ENCODE measurements at places on chromosomes 4 and X.
A peak's percentile ranks its signal among the peaks of the same experiment; 100 is the strongest.

GRCh38 chrX:38305971-38306370, 21.3 kb downstream of the RPGR start:
- no peak for DNase-seq

DNA sequence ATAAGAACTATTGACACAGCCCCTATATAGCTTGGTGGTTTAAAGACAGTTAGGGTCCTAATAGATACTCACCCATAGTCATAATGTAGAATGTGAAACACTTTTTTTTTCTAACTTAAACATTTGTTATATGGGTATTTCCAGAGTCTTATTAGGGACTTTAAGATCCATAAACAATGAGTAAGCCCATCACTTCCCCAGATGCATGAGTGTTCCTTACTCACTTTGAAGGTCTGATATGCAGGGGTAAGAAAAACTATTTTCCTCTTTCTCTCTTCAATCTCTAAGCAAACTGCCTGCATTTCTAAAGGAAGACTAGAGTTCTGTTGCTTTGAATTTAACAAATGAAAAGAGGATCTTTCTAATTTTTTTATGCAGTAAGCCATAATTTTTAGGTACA, 443.6 kb upstream of the PITX2 start:
- no peak for DNase-seq

GRCh38 chr4:184196730-184197385, 20.8 kb downstream of the ENPP6 start:
- DNase-seq, result no peak

DNA sequence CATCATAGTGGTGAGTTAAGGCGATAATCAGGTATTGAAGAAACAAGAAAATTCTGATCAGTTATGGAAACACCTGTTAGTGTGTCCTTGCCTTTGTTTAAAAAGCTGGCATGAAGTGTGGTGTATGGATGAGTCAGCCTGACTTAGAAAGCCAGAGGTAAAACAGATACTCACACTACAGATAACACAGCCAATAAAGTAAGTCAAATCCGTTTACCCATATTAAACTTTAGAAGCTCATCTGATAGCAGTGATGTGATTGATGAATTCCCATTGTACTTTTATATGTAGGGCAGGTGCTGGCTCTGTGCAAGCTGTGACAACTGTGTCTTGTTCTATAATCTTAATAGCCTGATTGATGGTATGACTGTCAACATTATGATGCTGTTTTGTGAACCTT, 1392.7 kb upstream of the IGFBP7 start:
- no peak for DNase-seq

DNA sequence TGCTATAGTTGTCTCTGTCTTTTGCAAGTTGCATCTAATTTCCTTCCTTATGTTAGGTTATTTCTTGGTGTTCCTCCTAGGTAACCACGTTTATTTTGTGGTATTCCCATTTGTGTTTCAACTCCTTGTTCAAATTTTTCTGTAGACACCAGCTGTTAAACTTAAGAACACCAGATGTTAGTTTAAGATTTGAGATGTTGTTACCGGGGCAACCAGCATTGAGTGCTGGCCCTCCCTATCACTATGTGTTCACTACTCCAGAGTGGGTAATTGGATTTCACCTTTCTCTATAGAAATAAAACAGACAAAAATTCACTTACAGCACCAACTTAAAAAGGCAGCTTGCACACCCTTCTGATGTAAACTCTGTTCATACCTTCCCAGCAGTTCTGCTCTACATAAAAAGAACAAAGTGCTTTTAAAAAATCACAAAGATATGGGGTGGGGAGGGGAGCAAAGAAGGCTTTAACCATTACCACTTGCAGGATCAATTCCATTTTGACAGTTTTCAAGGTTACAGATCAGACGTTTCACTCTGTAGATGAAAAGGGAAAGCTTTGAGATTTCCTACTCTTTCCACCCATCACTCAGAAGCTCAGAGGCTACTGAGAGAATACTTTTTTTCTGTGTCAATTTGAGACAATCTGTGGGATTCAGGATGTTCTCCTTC, 82.9 kb downstream of the DKK2 start:
- DNase-seq, result no peak

GRCh38 chr4:174217273-174218126, 66.0 kb downstream of the FBXO8 start:
- DNase-seq, result no peak

DNA sequence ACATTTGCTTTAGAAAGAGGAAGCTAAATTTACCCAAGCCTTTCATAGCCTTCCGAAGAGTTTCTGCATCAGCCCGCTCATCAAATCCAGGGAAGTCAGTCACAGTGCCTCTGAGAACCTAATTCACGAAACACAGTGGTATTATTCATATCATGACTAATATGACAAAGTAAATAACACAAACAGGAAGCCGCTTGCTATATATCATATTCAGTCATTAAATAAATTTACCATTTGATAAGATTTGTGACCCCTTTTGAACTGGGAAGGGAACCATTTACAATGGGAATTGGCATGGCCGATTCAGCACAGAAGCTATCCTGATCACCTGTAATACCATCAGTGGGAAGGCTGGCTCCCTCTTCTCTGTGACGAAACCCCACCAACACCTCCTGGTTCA, 10.5 kb downstream of the ANXA5 start:
- DNase-seq, result no peak

- no peak for DNase-seq
Observed at GRCh38 chr4:40550948-40551462, 78.7 kb downstream of the RBM47 start.

DNA sequence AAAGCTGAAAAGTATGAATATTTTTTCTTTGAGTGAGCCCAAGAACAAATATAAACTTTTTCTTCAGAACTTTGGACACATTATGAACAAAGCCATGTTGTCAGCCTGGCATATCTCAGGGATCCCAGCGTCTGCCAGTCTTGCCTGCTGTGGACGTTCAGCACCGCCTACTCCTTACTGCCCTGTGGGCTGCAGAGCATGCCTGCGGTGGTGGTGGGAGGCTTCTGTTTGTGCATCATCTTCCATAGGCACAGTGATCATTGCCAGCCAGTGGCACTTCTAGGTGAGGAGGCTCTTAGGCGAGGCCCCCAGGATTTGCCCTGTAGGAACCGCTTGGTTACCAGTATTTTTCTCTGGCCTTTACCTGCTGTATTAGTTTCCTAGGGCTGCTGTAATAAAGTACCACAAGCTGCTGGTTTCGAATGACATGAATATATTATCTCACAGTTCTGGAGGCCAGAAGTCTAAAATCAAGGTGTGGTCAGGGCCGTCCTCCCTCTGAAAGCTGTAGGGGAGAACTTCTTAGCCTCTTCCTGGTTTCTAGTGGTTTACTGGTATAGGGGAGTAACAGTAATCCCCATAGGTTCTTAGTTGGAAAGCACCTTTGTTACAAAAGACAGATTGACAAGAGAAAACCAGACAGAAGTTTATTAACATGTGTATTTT, 15.4 kb downstream of the ANXA3 start:
- no peak for DNase-seq

DNA sequence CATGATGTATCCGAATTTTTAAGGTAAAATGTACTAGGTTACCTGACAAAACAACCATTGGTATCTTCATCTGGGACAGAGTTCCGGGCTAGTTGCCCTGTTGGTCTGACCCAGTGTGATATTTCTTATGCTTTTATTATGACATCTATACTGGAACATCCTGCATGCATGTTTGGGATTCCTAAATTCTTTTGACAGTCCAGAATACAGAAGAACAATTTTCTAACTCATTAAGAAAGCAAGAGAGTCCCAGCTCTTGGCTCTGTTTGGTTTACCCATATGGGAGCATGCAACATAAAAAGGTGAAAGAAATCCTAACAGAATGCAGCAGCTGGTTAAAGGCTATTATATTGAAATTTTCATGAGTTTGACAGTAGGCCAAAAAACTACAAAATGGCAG, 247.7 kb upstream of the FTHL17 start:
- no peak for DNase-seq

- DNase-seq, result no peak
Observed at GRCh38 chrX:150567645-150568319, 639 bp upstream of the MTM1 start.

DNA sequence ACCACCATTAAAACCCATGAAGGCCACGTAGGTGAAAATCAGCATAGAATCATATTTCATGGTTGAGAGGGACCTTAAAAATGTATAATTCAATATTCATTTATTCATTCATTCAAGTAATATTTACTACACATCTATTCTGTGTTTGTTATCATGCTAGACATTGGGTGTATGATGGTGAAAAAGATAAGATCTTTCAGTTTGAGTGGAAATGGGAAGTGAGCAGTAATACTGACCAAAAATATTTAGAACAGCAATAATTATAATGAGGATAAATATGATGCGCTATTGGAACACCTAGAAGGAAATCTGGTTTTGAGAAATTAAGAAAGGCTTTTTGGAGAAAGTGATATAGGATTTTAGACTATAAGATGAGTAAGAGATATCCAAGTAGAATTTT, 28.0 kb downstream of the DKK2 start:
- no peak for DNase-seq

- DNase-seq, result peak; percentile 4
Observed at GRCh38 chr4:74038425-74039314, at the start of gene CXCL3. TSS of gene CXCL3 (minus strand) at chr4:74038689. CDS start at chr4:74038611, 78 bp downstream.

DNA sequence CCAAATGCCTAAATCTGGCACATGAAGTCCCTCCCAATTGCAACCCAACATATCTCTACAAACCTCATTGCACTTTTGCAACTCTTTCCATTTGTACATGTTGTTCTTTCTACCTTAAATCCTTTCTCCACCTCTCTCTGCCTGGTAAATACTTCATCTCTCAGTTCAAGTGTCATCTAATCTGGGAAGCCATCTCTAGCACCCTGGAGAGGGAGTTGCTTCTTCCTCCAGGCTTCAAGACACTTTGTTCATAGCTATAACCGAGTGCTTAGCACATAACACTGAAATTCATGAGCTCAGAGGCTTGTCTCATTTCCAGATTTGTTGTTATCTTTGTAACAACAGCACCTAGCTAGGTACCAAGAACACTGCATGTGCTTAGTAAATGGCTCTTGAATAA, 114.8 kb upstream of the NAP1L5 start:
- DNase-seq, result no peak

GRCh38 chr4:42708625-42709024, 51.7 kb upstream of the ATP8A1 start:
- no peak for DNase-seq

DNA sequence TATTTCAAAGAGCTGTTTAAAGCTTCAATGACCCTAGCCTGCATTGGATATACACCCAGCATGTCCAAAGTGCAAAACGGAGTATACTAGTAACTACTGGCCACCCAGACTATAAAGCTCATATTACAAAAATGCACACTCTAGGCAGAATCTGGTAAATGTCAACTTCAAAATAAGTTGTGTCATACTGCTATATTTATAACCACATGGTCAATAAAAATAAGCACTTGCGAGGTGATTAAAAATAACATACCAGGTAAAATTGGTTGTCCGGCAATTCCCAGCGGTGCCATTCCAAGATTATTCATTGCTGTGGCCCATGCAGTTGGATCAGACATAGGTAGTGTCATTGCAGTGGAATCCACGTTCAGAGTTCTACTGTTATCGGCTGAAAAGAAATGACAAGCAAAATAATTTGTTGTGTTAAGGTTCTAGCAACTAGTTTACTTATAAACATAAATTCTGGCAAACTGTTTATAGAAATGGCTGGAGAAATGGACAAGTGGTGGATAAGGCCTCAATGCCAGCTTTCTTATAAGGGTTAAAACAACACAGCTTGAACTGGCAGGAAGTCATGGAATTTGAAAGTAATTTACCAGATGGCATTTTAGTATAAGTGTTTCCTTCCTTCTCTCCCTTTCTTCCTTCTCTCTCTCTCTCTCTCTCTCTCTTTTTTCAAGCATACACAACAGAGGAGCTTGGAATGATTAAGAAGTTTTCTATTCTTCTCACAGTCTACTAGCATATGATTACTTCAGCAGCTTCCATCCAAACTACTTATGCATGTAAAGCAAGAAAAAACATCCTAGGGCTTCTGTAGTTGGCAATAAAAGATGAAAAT, 199.9 kb downstream of the ENOX2 start:
- no peak for DNase-seq

GRCh38 chr4:122728856-122729255, 3.6 kb upstream of the BBS12 start:
- no peak for DNase-seq

- DNase-seq, result no peak
Observed at GRCh38 chr4:1668488-1668840, 15.6 kb downstream of the FAM53A start.

- no peak for DNase-seq
Observed at GRCh38 chrX:154805696-154806091, 409 bp upstream of the MPP1 start.

DNA sequence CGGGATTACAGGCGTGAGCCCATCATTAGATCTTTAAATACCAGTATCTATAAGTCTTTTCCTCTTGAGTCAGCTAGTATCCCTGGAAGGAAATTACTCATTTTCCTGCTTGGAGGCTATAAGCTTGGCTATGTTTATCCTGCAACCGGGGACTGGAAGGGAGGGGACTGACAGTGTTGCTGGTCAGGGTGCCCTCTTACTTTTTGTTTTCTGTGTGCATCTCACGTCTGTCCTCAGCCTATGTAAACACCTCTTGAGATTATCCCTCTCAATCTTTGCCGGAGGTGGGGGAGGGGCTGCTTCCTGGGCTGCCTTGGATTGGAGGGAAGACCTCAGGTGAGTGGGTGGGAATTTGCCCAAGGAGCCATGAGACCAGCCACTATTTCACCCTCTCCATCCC, 37.0 kb downstream of the HTT start:
- DNase-seq, result no peak

- no peak for DNase-seq
Observed at GRCh38 chr4:5942947-5943346, 50.1 kb upstream of the CRMP1 start.

DNA sequence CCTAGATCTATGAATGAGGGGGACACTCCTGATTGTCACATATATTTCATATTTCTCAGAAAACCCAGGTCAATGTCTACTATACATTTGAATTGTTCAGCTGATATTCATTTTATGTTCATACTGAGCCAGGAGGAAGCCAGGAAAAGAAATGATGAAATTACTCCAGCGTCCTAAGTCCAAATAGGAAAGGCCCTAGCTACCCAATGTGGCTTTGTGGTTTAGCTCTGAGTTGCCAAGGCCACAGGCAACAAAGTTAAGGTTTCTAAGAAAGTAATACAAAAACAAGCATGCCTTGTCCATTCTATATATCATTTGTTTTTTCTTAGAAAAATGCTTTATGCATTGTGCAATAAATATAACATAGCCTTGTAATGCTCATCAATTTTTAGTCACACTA, 4.5 kb upstream of the CSN2 start:
- DNase-seq, result no peak

Measured in nucleus accumbens (tissue), 56 donors.